Fibroblast of pulmonary artery (primary cell): ENCODE measurements at places on chromosomes 1 and 21.

DNA sequence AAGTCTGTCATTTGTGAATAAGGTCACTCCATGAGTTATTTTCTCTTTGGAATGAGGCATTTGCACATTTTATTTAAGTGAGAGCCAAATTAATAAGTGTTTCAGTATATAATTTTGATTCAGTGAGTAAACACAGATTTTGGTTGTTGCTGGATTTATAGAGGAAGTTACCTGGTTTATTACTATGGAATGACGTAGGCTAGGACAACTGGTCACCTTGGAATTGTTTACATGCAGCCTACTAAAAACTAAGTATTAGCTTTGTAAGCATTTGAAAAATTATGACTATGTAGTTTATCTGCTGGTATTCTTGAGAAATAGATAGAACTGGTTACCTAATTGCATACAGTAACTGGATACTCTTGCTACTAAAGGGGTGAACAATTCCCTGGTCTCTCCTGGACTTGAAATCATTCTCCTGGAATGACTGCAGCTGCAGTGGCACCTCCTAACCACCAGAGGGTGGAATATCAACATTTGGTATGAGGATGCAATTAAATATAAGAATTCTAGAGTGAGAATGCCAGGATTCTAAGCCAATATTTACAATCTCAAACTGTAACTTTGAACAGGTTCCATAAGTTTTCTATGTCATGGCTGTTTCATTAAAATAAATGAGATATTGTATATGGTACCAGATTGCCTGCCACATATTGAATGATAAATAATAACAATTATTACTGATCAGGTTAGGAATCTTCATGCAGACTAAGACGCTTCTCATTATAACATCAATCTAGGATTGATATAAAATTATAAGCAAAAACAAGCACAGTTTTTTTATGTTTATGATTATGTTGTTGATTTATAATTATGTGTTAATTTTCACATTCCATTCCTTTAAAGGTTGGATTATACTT lies 3.5 kb upstream of the KRTAP27-1 start:
- peak; percentile 53 for DNase-seq

DNA sequence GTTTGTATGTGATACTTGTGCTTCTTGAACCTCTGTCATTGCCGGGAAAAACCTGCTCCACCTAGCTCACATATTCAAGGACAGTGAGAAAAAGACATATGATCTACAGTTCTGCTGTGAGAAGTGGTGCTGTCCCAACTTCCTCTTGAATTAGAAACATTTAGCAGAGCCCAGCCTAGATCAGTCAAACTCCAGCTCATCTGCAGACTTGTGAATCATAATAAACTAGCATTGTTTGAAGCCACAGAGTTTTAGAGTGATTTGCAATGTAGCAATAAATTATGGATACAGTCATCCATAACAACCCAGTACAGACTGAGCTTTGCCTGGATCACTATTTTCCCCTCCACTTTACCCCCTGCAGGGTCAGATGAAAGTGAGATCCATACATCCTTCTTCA lies 497.8 kb downstream of the PLA2G4A start:
- no peak for DNase-seq

GRCh38 chr1:25727635-25728286 lies 72.2 kb upstream of the SELENON start:
- peak; percentile 61 for DNase-seq

DNA sequence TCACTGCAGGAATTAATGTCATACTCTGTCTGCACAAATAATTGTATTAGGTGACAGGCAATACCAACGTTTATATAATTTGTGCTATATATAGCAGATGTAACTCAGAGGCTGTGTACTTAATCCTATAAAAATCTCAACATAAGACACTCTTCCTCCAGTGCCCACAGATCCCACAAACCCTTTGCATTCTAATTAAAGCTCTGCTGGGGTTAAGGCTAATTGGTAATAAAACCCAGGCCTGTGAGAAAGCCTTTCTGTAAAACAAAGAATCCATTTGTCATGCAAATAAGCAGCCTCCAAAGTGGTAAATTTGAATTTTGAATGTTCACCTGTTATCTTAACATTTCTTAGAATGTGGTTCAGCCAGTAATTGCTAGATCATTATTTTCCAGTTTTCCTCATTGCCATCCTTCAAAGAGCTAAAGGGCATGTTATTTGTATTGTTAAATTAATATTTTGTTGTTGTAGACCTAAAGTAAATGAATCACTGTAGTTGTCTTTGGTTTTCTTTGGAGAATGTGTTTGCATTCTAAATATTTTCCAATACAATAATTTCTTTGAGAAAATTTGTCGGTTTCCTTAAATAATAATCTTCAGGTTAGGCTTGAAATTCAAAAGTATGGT lies 46.3 kb upstream of the PRDX6 start:
- DNase-seq = no peak

DNA sequence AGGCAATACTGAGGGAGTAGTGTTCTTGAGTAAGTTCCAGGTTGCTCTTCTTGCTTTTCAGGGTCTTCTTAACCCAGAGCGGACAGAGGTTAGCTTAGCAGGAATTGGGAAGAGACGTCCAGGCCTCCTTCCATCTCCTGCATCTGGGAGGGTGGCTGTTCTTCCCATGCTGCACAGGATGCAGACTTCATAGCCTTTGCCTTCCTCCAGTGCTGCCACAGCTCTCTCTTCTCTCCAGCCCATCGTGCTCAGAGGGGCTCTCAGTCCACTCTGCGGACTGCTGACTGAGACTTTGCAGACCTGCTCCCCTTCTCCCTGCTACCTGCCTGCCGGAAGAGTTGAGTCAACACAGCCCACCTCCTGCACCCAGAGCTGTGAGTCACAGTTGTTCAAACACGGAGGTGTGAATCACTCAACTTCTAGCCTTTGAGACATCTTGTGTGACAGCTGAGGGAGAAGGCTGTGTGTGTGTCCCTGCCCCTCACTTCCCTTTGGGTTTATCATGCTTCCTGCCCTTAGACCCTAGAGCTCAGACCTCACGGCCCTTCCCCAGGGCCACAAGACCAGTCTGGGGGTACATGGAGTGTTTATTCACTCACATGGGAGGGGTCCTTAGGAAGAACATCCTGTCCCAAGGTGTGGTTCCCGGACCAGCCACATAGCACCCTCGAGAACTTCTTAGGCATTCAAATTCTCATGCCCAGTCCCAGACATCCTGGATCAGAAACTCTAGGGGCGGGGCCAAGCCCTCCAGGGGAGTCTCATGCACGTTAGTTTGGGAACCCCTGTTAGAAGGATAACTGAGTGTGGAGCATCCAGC lies 158.3 kb upstream of the CACNA1E start:
- no peak for DNase-seq

DNA sequence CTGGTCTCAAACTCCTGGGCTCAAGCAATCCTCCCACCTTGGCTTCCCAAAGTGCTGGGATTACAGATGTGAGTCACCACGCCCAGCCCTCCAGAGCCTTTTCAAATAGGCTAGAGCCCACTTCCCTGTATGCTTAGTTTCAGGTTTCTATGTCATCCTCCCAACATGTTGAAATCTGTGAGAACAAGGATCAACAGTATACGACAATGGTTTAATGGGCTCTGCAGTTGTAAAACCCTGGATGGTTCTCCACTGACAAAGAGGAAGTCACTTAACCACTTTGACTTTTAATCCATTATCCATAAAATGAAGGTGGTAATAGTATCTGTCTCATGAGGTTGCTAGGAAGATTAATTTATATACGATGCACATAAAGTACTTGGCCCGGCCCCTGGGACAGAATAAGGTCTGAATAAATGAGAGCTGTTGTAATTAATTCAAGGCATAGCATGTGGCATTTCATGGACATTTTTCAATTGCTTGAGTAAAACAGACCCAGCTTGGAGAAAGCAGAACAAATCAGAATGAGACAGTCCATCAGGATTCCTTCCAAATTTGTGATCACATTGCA lies 113.9 kb upstream of the ZNF648 start:
- DNase-seq = no peak

DNA sequence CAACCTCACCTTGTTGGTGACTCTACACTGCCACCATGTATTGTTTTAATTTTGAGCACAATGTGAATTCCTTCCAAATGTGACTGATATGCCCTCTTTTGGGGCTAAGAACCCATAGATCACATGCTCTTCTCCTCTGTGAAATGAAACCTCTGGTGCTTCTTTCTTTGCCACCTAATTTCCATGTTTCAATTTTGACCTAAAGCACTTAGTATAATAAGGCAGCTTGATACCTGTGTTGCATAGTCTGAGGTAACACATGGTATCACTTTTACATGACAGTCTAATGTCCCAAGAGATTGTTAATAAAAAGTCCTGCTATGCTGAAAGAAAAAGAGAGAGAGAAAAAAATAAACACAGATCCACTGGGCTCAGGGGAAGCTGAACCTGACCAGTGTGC lies 24.2 kb downstream of the CLEC20A start:
- no peak for DNase-seq

DNA sequence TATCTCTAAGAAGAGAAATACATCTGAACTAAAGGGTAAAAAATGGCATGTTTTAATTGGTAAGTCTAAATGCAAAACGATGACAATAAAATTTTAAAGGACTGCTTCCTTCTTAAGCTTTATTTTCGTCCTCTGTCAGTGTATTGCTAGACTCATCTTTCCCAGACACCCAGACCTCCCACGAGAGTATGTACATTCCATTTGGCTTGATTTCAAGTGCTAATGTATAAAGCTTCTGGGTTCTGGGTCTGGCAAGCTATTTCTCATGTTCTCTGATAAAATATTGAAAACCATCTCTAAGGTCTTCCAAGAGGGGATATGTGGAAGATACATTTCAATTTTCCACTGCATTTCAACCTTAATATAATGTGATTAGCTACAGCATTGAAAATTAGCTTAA lies 24.6 kb upstream of the SLC2A1 start:
- no peak for DNase-seq

GRCh38 chr1:10655002-10655401 lies 141.4 kb downstream of the CASZ1 start:
- no peak for DNase-seq

GRCh38 chr1:42424201-42424600 lies 31.6 kb downstream of the ZMYND12 start:
- no peak for DNase-seq

- no peak for DNase-seq
Measured at GRCh38 chr1:22442212-22442894, 9.3 kb upstream of the ZBTB40 start.

DNA sequence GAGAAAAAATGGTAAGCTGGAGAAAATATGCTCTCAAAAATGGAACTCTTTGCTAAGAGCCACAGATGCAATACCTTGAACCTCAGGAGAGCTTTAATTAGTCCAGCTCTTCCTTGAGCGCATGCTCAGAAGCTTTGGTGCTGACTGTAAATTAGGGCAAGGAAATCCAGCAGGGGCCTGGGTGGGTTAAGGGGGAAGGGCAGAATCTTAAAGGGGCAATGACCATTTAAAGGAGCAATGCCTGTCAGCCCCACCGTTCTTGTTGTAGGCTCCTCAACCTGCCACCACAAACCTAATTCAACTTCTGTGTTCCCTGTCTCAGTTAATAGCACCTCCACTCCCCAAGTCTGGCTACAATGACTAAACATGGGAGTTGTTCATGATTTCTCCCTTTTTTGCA lies 6.8 kb upstream of the SLC22A15 start:
- DNase-seq = no peak

- no peak for DNase-seq
Measured at GRCh38 chr1:12048372-12048771, 14.7 kb upstream of the TNFRSF8 start.

DNA sequence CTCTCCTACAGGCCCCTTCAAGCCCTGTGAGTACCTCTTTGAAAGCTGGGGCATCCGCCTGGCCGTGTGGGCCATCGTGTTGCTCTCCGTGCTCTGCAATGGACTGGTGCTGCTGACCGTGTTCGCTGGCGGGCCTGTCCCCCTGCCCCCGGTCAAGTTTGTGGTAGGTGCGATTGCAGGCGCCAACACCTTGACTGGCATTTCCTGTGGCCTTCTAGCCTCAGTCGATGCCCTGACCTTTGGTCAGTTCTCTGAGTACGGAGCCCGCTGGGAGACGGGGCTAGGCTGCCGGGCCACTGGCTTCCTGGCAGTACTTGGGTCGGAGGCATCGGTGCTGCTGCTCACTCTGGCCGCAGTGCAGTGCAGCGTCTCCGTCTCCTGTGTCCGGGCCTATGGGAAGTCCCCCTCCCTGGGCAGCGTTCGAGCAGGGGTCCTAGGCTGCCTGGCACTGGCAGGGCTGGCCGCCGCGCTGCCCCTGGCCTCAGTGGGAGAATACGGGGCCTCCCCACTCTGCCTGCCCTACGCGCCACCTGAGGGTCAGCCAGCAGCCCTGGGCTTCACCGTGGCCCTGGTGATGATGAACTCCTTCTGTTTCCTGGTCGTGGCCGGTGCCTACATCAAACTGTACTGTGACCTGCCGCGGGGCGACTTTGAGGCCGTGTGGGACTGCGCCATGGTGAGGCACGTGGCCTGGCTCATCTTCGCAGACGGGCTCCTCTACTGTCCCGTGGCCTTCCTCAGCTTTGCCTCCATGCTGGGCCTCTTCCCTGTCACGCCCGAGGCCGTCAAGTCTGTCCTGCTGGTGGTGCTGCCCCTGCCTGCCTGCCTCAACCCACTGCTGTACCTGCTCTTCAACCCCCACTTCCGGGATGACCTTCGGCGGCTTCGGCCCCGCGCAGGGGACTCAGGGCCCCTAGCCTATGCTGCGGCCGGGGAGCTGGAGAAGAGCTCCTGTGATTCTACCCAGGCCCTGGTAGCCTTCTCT lies 23.5 kb downstream of the UBE2T start:
- no peak for DNase-seq

DNA sequence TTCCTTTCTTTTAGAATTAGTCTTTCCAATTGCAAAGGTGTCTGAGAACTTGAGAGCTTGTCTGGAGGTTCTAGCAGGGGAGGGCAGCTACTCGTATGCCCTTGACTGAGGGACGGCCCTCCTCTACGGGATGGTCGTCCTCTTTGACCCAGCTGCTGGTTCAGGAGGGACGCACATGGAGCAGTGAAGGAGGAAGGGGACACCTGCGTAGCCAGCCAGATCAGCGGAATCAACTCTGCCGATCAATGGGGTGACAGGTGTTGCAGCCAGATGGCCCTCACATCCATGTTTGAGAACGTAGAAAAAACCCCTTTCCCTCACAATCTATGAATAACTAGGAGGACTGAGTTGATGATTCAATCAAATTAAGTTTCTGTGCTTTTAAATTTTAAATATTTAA lies 15.7 kb upstream of the A3GALT2 start:
- no peak for DNase-seq

DNA sequence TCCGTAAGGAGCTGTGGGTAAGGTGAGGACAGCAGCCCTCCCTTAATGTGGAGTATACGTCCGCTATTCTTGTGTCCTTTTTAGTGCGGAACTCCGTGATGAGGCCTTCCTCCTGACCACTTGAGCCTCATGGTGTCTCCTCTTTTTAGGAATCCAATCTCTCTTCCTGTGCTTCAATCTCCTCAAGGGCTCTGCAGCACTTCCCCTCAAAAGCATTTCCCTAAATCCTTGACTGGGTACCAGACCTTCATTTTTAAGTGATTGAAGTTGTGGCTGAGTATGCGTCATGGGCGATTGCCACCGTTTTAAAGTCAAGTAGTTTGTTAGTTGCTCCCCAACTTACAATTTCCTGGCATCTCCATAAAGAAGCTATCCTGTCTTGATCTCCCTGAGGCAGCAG lies 62.8 kb downstream of the SAMSN1 start:
- no peak for DNase-seq

DNA sequence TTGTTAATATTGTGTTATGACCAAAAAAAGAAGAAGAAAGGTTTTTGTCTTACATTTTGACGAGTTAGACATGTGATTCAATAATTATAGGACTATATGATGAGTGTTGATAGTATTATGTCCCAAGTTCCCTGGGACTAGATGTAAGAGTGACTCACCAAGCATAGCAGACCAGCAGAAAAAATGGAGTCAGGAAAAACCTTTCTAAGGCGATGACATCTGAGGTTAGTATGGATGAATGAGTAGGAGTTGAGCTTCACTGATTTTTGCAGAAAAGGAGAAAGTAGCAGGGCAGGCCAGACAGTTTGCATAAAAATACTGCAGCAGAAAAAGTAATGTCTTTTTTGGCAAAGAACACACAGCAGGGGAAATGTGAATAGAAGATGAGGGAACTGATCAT lies 1041.3 kb upstream of the ADGRL4 start:
- peak; percentile 77 for DNase-seq
